ENCODE measurements at places on chromosomes 4 and X. TPM values are rescaled to one million over a fixed set of nuclear protein-coding genes. Genes with fewer than 3 reads are reported as not detected.

The PRKX gene
- 43.3 TPM for total RNA-seq

The SLC2A9 gene
- 163 TPM for total RNA-seq

The MAGEC3 gene
- total RNA-seq = not detected

The MAB21L2 gene
- total RNA-seq = not detected

The NSG1 gene
- total RNA-seq = 17.5 TPM
